ENCODE measurements at places on chromosomes 6 and 20.

GRCh38 chr6:44045672-44046015 is 81.6 kb downstream of the MRPL14 start:
- DNase-seq: peak; percentile 37
- H3K4me3 ChIP-seq: no peak overlapping the region
- no peaks in the 10 kb centered on the region for H3K27me3 ChIP-seq
- H3K4me1 ChIP-seq: no peaks in the 10 kb centered on the region
- H3K36me3 ChIP-seq: no peaks in the 10 kb centered on the region

- peaks cover 56% of the 10 kb centered on the region for H3K4me1 ChIP-seq
- no peak overlapping the region for H3K4me3 ChIP-seq
- no peaks in the 10 kb centered on the region for H3K27me3 ChIP-seq
- DNase-seq: no peak
- peaks cover 6% of the 10 kb centered on the region for H3K36me3 ChIP-seq
Measured at GRCh38 chr6:125797886-125798444, 7.2 kb downstream of the NCOA7 start.

DNA sequence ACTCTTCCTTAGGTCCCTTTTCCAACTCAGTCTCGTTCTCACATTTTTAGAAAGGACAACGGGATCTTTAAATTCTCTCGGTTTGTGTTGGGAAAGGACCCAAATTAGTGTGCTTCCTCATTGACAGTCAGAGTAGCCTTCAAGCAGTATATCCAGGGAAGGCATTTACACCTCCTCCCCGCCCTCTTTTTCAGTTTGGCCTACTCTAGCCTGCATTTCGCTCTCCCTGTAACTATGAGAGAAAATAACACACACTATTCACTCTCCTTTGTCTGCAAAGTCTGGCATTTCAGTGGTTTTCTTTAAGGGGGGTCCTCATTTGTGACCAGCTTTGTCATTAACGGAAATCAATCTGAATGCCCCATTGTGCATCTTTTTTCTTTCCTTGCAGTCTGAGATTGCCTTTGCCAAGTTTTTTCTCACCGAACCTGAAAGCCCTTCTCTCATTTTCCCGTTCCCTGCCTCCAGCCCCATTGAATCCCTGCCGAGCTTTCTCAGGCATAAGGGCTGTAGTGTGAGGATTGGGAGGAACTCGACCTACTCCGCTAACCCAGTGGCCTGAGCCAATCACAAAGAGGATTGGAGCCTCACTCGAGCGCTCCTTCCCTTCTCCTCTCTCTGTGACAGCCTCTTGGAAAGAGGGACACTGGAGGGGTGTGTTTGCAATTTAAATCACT is 393 bp upstream of the FABP7 start:
- no peaks in the 10 kb centered on the region for H3K36me3 ChIP-seq
- DNase-seq: no peak
- H3K4me3 ChIP-seq: no peak overlapping the region
- H3K27ac ChIP-seq: no peak overlapping the region

DNA sequence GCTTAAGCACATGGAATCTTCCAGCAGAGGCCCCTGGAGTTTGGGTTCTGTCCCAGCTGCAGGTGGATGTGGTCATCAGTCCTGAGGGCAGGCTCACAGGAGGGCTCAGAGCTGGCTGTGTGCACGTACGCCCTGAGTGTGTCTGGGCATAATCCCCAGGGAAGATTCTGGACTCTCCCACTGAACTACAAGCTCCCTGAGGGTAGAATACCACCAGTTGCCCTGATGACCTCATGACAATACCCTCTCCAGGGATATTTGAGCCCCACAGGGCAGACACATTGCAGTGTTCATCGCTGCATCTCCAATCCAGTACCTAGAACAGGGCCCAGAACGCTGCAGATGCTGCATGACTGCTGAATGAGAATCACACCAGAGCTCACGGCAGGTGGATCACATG is 92.5 kb downstream of the BMP7 start:
- H3K27ac ChIP-seq: no peak overlapping the region
- no peaks in the 10 kb centered on the region for H3K27me3 ChIP-seq

DNA sequence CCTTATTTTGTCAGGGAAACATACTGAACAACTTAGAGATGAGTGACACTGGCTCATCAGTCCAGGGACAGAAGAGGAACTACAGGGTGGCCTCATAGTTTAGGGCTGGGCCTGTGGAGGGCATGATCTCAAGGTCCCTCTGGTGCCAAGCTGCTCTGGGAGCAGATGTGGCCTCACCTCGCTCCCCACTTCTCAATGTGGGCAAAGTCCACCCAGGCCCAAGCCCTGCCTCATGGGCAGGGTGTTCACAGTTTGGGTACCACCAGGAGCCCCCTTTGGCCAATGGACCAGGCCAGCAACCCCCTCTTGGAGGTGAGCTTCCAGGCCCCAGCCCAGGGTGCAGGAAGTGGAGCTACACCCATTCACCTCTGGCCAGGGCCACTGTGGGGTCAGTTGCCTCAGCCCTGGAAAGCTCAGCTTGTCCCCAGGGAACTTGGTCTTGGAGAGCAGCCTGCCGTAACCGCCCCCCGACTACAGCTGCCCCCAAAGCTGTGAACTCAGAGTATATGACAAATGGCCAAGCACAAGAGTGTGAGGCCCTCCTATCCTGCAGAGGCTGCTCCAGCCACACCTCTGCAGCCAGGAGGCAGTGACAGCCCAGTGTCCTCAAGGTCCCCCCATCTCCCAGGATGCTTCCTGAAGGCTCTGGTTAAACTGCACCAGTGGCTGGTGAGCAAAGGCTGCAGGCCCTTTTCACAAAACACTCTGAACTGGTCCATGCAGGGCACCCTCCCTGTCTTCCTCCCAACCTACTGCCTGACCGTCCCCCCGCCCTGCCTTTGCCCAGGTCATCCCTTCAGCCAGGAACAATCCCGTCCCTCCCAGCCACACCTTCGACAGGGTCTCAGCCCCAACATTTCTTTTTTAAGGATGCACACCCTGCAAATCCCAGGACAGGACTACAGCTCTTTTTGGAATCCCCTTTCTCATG is 3.6 kb downstream of the ADISSP start:
- no peak overlapping the region for H3K27ac ChIP-seq
- DNase-seq: peak; percentile 35
- H3K4me1 ChIP-seq: peaks cover 47% of the 10 kb centered on the region
- no peaks in the 10 kb centered on the region for H3K27me3 ChIP-seq
- peaks cover 5% of the 10 kb centered on the region for H3K36me3 ChIP-seq

- H3K4me1 ChIP-seq: peaks cover 21% of the 10 kb centered on the region
- DNase-seq: peak; percentile 94
- H3K4me3 ChIP-seq: peak within 1 kb of the TSS; percentile 88
- H3K36me3 ChIP-seq: no peaks in the 10 kb centered on the region
- peak within 1 kb of the TSS; percentile 99 for H3K27ac ChIP-seq
- H3K27me3 ChIP-seq: no peaks in the 10 kb centered on the region
Measured at GRCh38 chr6:142945049-142945445, at the start of gene HIVEP2. Gene HIVEP2, minus strand, starts transcription at chr6:142945176. Its CDS starts 170,438 bp downstream, at chr6:142774738.

GRCh38 chr6:57267586-57268293 is 45.6 kb upstream of the RAB23 start:
- DNase-seq: peak; percentile 51
- H3K27ac ChIP-seq: no peak overlapping the region
- H3K36me3 ChIP-seq: no peaks in the 10 kb centered on the region
- H3K4me1 ChIP-seq: no peaks in the 10 kb centered on the region

DNA sequence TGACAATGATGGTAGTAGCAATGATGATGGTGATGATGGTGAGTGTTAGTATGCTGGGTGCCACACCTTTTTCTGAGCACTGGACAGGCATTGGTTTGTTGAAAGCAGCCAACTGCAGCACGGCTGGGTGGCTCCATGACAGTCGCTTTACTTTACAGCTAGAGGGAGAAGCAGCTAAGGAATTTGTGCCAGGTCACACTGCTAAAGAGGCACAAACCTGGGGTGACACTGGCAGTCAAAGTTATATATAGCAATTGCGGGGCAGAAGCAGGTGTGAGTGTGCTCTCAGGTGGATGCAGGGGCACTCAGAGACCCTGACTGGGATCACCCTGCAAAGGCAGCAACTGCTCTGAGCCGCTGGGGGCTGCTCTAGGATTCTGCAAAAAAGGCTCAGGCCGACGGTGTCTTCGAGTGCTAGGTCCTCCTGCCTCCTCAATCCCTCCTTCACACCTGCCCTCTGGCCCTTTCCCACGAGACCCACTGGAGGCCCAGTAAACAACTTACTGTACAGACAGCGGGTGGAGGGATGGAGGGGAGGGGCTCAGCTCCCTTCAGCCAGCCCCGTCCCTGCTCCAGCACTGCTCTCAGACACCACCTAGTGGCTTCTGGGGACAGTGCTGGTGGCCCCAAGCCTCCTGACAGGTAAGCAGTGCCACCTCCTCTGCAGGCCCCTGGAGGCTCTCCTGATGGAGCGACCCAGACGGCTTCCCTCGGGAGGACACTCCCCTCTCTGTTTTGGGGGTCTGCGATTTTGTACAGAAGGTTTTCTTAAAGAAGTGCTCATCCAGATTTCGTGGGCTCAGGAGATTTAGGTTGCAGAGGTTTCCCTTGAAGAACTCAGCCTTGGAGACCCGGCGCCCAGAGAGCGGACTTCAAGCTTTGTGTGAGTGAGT is 4.4 kb upstream of the RPS21 start:
- no peaks in the 10 kb centered on the region for H3K27me3 ChIP-seq
- no peaks in the 10 kb centered on the region for H3K36me3 ChIP-seq
- DNase-seq: peak; percentile 83
- no peak overlapping the region for H3K4me3 ChIP-seq

GRCh38 chr6:147108259-147108910 is 95.8 kb upstream of the STXBP5 start:
- no peak overlapping the region for H3K27ac ChIP-seq
- H3K4me1 ChIP-seq: no peaks in the 10 kb centered on the region
- no peak overlapping the region for H3K4me3 ChIP-seq
- DNase-seq: no peak
- H3K36me3 ChIP-seq: no peaks in the 10 kb centered on the region

DNA sequence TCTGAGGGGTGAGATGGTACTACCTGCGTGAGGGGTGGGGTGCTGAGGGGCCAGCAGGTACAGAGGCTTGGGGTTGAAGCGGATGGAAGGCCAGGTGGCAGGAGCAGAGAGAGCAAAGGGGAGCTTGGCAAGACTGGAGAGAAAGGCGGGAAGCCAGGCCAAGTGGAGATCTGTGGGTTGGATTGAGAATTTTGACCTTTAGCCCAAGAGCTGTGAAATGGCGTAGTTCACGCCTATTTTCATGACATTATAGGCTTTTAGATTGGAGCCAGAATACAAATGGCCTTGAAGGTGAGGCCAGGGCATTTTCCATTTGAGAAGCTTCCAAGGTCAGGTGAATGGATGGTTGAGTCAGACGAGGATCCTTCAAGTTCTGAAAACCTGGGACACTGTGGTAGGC is 2.5 kb downstream of the ATRN start:
- no peak overlapping the region for H3K27ac ChIP-seq
- no peak overlapping the region for H3K4me3 ChIP-seq
- no peaks in the 10 kb centered on the region for H3K36me3 ChIP-seq
- H3K4me1 ChIP-seq: peaks cover 32% of the 10 kb centered on the region
- no peaks in the 10 kb centered on the region for H3K27me3 ChIP-seq

DNA sequence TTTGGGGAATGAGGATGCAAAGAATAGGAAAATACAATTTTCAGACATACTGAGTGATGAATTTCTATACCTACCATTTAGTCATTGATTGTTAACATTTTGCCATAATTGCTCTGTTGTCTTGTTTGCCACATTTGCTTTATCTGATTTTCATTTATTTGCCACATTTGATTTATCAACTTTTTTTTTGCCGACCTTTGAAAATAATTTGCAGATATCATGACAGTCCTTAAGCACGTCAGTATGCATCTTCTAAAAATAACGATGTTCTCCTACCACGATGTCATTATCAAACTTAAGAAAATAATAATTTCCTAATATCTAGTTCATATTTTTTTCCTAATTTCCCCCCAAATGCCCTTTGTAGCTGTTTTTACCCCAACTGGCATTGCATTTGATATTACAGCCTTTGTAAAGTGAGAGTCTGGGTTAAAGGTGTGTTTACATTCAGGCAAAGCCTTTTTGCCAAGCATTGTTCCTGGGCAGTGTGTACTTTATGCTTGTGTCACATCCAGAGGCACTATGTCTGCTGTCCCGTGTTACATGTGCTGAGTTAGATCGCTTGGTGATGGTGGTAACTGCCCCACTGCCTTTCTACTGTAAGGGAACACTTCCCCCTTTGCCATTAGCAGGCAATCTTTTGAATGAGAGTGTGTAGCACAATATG is 26.4 kb downstream of the SEC23B start:
- no peak for DNase-seq
- peaks cover 92% of the 10 kb centered on the region for H3K36me3 ChIP-seq
- H3K27ac ChIP-seq: no peak overlapping the region
- H3K27me3 ChIP-seq: no peaks in the 10 kb centered on the region
- no peaks in the 10 kb centered on the region for H3K4me1 ChIP-seq
- no peak overlapping the region for H3K4me3 ChIP-seq

DNA sequence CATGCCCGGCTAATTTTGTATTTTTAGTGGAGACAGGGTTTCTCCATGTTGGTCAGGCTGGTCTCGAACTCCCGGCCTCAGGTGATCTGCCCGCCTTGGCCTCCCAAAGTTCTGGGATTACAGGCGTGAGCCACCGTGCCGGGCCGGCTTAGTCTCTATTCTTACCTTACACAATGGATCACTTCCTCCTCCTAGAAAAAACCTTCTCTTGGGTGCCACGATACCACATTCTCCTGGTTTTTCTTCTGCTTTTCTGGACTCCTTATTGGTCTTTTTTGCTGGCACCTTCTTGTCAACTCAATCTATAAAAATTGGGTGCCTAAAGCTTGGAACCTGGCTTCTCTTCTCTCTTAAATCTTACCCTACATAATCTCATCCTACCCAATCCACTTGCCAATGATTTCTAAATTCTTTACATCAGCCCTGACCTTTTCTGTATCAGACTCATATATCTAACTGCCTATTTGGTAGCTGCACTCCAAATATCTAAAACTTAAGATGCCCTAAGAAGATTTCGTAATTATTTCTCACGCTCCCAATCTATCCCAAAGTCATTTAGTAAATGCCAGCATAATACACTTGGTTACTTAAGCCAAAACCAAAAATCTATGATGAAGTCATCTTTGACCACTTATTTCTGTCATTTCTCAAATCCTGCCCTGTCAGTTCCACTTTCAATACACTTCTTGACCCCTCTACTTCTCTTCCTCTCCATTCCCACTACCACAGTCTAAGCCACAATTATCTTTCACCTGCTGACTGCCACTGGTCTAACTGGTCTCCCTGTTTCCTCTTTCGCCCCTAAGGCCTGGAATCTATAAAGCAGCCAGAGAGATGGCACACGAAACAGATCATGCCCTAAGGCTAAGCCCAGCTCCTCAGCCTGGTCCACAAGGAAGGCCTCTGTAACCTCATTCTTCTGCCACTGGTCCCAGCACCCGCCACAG is 43.2 kb downstream of the ELMO2 start:
- no peak for DNase-seq
- H3K4me1 ChIP-seq: peaks cover 40% of the 10 kb centered on the region
- H3K27ac ChIP-seq: peak overlapping the region; percentile 99
- peak overlapping the region; percentile 99 for H3K4me3 ChIP-seq
